ENCODE measurements at places on chromosomes 11 and 22.

GRCh38 chr11:125720781-125721180, 25.3 kb upstream of the PATE1 start:
- no peak for DNase-seq

DNA sequence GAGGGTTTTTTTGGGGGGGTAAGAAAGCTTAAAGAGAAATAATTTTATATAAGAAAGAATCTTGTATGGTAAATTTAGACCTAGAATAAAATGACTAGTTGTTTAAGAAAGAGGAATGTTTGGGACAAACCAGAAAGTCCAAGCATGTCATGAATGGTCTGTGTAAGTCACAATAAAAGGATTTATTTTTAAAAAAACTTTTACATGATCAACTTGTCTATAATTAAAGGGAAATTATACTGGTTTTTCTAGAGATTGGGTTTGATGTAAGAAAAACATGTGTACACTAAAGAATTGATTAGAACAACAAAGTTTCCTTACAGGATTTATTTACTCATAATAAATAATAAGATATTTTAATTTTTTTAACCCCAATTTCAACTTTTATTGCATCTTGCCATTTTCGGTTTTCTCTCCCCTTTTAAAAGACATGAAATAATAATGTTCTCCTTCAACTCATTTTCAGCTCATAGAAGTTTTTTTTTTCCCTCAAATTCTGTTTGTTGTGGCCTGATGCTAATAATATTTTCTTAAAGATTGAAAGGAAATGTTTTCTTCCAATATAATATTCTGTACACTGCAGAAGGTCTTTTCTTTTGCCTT, 35.4 kb upstream of the INCENP start:
- no peak for DNase-seq

- no peak for DNase-seq
Measured at GRCh38 chr22:43796567-43796966, 15.5 kb downstream of the EFCAB6 start.

GRCh38 chr11:82960779-82961143, 59.2 kb downstream of the DDIAS start:
- DNase-seq = no peak

- DNase-seq = no peak
Measured at GRCh38 chr22:24977370-24978221, 25.1 kb downstream of the KIAA1671 start.

- DNase-seq = no peak
Measured at GRCh38 chr11:11265994-11266606, 87.0 kb downstream of the CSNK2A3 start.

Measured in stimulated activated CD8-positive, alpha-beta memory T cell treated with anti-CD3 and anti-CD28 coated beads, Interleukin-4, amount 100 ng/mL, for 1 hour (primary cell).